ENCODE measurements at places on chromosomes 12 and 14.
A peak's percentile ranks its signal among the peaks of the same experiment; 100 is the strongest.

GRCh38 chr12:54750-55535 is 11.6 kb upstream of the IQSEC3 start:
- DNase-seq = no peak

GRCh38 chr14:101781240-101782061 is 19.9 kb downstream of the PPP2R5C start:
- DNase-seq = peak; percentile 9

DNA sequence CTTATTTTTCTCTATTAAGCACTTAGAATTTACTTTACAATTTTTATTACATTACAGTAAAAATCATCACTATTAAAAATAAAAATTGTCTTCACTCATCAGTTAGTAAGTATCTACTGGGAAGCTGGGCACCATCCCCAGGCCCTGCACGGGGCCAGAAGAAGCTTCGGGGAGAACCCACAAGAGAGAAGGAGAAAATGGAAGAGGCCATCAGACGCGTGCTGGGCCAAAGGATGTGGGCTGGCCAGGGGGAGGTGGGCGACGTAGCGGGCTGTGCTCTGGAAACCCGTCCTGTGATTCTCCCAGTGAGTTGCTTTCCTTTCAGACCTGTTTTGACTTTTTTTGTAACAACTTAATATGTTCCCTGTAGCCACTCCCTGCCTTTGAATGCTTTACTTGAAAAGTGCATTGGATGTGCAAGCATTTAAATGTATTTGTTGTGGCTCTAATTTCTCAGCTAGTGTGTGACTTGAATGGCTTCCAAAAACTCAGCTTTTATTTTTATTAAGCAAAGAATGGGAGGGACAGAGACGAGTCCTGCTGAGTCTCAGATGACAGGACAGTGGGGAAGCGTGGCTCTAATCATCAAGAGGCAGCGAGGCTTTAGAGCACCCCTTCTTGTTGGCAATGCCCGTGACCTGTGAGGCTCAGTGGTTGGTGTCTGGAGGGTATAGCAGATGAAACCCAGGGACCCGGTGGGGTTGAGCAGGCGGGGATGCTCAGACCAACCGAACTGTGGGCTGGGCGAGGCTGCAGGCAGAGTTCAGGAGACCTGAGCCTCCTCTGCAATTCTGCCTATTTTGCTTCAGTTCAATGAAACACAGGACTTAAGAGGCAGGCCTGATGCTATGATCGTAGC is 38.8 kb downstream of the SYNE3 start:
- DNase-seq = no peak

DNA sequence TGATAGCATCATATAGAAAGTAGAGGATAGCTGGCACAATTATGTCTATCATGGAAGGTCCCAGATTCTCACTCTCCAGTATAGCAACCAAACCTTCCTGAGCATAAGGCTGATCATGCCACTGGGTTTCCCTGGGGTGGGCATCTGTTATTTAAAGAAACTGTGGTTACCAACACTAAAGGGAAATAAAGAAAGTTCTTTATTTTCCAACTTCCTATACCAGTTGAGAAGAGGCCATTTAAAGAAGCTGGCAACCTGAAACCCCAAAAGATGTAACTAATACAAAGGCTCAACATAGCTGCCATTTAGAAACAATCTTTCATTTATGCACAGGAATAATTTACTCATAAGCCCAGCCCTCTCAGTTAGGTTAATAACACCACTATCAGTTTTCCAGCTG is 3.1 kb downstream of the BCAT1 start:
- DNase-seq = no peak

GRCh38 chr12:39297891-39298290 is 145.0 kb downstream of the KIF21A start:
- DNase-seq = no peak

DNA sequence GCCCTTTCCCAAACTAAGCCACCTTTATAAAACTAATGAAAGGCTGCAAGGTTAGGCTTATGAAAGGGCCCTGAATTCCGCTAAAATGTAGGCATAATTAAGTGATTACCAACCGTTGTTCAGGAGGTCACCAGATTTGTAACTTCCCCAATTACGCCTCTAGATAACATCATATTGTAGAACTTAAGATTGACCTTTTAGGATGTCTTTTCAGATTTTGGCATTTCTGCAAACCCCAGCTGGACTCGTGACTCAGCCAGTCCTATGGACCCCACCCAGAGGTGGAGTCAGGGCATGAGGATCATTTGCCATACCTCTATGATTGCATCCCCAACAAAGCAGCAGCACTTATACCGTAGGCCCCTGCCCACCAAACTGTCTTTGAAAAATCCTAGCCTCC is 3.7 kb upstream of the LPCAT3 start:
- no peak for DNase-seq

- DNase-seq = peak; percentile 46
Observed at GRCh38 chr14:89767861-89768268, 186.7 kb downstream of the EFCAB11 start.

- DNase-seq = no peak
Observed at GRCh38 chr12:66668311-66668710, 10.6 kb downstream of the GRIP1 start.

GRCh38 chr12:114339626-114340025 is 66.3 kb downstream of the TBX5 start:
- no peak for DNase-seq

DNA sequence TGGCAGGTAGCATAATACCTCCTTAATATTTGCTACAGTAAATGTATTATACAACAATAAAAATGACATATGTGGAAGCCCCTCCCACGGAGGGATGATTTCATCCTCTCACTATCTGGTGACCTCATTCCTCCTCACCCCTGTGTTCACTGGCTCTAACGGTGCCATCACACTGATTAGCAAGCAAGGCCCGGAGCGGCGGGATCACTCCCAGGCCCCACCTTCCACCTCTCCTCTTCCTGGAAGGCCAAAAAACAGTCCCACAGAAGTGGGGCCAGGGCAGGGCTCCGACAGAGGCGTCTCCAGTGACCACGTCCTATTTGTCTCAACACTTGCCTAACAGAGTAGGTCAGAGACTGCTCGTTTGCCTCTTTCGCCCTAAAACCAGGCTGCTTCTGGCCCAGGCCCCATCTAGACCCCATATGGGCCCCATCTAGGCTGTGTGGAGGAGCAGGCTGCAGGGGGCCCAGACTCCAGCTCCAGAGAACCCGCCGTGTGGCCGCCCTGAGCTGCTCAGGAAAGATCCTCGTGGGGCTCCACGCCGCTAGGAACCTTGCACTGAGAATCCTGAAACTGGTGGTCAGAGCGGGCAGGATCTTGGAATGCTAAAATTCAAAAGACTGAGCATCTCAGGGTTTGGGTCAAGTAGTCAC is 3.7 kb downstream of the SELPLG start:
- peak; percentile 30 for DNase-seq

- DNase-seq = no peak
Observed at GRCh38 chr12:88985011-88985410, 367.3 kb downstream of the DUSP6 start.

DNA sequence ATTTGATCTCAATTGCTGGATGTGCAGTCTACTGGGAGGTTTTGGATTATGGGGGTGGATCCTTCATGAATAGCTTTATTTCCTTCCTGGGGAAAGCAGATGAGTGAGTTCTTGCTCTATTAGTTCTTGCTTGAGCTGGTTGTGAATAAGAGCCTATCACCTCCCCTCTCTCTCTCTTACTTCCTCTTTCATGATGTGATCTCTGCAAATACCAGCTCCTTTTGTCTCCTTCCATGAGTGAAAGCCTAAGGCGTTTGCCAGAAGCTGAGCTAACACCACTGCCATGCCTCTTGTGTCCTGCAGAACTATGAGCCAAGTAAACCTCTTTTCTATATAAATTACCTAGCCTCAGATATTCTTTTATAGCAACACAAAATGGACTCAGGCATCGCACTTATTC is 302.7 kb downstream of the CCER1 start:
- DNase-seq = no peak

DNA sequence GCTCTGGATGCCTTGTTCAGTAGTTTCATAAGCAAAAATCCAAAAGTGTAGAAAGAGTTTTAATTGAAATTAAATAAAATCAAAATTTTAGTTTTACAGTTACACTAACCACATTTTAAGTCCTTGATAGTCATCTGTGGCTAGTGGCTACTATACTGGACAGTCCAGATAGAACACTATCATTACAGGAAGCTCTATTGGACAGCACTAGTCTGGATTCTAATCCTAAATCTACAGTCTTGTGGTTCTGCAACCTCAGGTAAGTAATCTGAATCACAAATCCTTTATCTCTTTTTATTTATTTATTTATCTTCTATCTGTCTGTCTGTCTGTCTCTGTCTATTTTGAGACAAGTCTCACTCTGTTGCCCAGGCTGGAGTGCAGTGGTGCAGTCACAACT is 18.0 kb downstream of the RAP1B start:
- no peak for DNase-seq

DNA sequence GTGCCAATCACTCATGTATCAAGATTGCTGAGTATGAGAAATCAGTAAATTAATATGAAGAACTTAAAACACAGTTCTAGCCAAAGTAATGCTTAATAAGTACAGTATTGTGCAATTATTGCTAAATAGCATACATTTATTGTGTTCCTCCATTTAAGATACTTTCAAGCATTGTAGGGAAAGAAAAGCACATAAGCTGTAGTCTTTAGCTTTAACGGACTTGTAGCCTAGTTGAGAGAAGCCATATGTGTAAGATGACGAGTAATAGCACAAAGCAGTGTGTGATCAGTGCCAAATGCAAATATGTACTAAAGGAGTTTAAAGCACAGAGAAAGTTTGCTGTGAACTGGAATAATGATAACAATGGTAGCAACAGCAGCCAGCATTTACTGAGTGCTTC is 38.1 kb downstream of the ETV6 start:
- DNase-seq = no peak

- no peak for DNase-seq
Observed at GRCh38 chr12:119157528-119157927, 21.2 kb upstream of the HSPB8 start.

DNA sequence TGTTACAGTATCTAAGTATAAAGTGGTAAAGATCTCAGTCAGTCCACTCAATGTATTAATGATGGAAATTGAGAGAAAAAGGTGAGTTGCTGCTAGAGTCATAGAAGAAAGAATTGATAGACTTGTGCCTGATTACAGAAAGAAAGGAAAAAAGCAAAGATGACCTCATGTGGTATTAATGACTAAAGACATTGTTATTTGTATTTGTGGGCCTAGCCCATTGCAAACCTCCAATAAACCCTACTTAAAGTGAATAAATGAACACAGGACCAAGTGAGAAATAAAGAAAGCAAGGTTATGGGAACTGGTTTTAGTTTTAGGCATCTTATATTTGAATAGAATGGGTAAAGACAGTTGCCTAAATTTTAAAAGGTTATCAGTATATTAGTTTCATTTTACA is 105.5 kb downstream of the SYT1 start:
- DNase-seq = no peak

DNA sequence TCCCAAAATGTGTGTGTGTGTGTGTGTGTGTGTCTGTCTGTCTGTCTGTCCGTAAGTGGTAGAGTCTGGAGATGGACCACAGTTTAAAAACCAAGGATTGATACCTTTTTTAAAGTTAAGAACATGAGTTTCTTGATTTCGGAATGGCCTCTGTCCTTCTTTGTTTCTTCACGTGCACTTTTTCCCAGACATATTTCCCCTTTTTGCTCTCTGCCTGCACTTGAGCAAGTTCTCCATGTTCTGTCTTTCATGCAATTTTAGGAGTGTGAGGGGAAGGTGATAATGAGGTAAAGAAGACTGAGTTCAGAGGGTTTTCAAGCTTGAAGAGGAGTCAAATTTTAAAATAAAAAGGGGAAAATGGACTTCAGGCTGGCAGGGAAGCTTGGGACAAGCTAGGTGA is 12.7 kb downstream of the OLR1 start:
- DNase-seq = no peak

DNA sequence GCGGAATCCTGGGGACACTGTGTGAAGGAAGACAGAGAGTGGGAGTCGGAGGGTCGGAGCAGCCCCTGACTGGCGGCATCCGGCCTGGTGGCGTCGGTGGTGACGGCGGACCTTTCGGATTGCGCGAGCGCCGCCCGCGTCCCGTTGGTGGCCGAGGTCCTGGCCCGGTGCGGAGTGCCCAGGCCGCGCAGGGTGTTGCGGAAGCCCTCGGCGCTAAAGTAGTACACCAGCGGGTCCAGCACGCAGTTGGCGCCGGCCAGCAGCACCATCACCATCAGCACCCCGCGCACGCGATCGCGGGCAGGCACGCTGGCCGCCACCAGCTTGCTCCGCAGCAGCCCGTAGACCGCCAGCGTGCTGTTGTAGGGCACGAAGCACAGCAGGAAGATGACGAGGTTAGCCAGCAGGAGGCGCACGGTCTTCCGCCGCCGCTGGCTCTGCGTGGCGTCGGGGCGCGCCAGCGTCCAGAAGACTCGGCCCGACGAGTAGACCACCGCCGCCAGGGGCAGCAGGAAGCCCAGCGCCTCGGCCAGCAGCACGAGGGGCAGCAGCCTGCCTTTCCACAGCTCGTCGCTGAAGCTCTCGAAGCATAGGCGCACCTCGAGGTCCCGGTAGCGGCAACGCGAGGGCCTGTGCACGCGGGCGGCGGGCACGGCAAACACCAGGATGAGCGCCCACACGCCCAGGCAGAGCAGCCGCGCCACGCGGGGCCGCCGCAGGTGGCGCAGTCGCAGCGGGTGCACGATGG is 13.1 kb upstream of the CHD4 start:
- DNase-seq = peak; percentile 14

GRCh38 chr12:94640134-94640928 is 10.0 kb downstream of the TMCC3 start:
- no peak for DNase-seq

DNA sequence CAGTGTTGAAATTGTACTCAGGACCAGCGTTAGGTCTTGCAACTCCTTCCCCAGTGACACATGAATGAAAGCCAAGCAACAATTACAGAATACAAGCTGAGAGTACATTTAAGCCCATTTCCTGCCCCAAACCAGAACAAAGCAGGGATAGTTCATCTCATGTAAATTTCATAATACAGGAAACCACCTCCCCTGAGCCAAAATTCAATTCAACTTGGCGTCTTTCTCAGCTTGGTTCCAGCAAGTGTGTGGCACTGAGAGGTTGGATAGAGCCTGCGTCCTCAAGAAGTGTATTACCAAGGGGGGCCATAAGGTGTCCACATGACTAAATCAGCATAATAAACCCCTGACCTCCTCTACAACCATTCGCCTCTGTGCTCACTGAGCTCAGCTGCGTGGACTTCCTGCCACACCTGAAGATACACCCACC is 278.9 kb upstream of the CRY1 start:
- DNase-seq = peak; percentile 21

DNA sequence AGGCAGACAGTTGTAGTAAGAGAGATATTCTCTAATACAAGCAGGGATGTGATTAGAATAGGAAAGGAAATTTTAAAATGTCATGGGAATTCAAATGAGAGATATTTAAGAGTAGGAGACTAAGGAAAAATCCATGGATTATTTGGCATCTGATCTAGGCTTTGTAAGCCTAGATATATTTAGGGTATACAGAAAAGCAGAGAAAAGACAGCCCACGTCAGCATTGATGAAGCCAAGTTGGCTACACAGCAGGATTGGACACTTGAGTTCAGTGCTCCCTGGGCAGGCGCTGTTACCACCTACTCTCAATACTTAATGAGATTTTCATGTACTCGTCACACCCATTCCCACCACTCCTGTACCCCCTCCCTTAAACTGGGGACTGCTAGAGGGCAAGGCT is 1.7 kb upstream of the KCNJ8 start:
- DNase-seq = no peak

- DNase-seq = no peak
Observed at GRCh38 chr14:64137657-64138290, 156.4 kb downstream of the ESR2 start.
